EH (cell line): ENCODE measurements at places on chromosomes 16 and 17.

DNA sequence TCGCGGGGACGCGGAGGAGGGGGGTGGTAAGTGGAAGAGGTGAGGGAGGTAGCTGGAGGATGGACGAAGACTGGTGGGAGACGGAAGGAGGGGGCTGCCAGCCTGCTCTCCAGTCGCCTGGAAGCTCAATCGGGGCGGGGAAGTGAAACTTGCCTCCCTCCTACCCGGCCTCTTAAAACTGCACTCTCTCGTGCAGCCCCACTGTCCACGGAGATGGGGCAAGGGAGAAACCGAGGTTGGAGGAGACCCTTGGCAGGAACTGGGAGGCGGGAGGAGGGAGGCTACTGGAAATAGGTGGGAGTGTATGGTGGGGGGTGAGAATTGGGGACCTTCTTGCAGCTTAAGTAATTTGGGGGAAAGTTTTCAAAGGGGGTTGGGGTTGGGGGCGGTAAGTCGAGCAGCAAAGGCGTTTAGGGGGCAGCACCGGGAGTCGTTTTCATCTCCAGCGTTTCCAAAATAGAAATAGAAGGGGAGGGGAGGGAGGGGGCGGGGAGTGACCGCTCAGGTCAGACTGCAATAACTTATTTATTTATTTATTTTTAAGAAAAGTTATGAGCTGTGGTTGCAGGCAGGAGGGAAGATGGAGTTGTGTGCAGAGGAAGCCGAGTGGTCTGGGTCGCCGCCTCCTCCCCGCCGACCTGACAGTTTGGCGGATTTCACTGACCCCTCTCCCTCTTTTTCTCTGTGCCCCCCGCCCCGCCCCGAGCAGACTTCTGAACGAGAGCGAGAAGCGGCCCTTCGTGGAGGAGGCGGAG lies 1.4 kb downstream of the SOX9 start:
- DNase-seq: peak; percentile 38

DNA sequence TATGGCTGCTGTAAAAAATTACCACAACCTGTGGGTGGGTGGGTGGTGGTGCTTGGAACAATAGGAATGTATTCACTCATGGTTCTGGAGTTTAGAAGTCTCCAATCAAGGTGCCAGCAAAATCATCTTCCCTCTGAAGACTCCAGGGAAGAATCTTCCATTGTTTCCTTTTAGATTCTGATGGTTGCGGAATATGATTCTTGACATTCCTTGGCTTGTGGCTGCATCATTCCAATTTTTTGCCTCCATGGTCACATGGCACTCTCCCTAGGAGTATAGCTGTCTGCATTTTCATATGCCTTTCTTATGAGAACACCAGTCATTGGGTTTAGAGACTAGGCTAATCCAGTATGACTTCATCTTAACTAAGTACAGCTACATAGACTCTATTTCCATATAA lies 401.0 kb downstream of the HS3ST3B1 start:
- DNase-seq: peak; percentile 31

- peak; percentile 93 for DNase-seq
Observed at GRCh38 chr17:39002991-39003715, 36.0 kb upstream of the FBXO47 start.

DNA sequence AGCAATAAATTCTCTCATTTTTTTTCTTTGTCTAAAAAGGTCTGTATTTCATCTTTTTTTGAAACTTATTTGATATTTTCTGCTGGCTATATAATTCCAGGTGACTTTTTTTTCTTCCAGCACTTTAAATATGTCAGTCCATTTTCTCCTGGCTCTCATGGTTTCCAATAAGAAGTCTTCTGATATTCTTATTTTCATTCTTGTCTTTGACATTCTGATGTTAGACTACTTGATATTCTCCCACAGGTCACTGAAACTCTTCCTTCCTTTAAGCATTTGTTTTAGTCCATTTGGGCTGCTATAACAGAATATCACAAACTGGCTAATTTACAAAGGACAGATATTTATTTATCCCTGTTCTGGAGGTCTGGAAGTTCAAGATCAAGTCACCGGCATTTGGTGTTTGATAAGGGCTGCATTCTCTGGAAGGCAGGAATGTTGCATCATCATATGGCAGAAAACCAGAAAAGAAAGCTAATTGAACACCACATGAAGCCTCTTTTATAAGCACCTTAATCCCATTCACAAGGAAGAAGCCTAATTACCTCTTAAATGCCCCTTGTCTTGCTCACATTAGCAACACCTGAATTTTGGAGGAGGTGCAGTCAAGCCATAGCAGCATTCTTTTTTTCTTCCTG lies 242.1 kb upstream of the TNRC6C start:
- DNase-seq: no peak

GRCh38 chr17:50763716-50764475 lies 3.4 kb downstream of the ANKRD40CL start:
- DNase-seq: no peak

- DNase-seq: peak; percentile 86
Observed at GRCh38 chr17:40340880-40341807, 23.4 kb downstream of the GJD3 start.

- no peak for DNase-seq
Observed at GRCh38 chr17:65470783-65471182, 90.7 kb downstream of the AXIN2 start.

DNA sequence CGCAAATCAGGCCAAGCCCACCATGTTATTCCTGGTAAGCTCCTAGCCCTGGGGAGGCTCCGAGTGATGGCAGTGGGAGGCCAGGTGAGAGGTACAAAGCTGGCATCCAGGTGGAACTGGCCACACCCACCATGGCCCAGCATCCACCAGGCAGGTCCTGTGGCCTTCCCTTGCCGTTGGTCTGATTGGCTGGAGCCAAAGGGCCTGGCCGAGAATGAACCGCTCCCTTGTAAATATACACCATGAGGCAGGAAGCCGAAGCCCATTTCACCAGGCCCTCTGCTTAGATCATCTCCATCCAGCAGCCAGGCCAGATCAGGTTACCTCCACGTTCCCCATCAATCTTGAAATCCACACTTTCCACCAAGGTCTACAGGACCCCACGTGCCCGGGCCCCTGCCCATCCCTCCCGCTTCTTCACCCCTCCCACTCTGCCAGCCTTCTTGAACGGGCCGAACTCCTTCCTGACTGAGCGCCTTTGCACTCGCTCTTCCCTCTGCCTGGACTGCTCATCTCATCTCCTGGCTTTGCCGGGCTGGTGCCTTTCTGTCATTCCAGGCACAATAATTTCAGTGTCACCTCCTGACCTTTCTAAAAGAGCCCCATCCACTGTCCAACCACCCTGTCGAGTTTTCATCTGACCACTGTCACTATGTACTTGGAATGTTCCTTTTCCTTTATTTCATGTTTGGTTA lies 5.8 kb downstream of the SOCS1 start:
- DNase-seq: no peak

DNA sequence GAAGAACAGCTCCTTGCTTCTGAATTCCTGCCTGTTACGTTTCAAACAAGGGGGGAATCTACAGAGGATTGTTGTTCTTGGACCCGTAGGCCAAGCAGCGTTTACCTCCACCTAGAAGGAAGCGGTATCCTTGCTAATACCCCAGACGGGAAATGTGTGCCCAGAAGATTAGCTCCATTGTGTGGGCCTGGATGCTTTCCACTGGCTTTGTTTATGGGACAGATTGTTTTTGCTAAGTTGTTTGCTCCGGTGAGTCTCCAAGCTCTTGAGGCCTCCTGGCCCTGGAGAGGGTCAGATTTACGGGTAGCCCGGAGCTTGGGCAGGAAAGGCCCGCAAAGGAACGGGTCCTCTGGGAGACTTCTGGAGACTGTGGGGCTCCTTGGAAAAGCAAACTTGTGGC lies 28.4 kb upstream of the MRTFB start:
- no peak for DNase-seq

- peak; percentile 80 for DNase-seq
Observed at GRCh38 chr17:82212331-82213250, at the start of gene CCDC57. Gene CCDC57 (minus strand): TSS chr17:82212842. CDS start chr17:82201944, 10,898 bp downstream.

DNA sequence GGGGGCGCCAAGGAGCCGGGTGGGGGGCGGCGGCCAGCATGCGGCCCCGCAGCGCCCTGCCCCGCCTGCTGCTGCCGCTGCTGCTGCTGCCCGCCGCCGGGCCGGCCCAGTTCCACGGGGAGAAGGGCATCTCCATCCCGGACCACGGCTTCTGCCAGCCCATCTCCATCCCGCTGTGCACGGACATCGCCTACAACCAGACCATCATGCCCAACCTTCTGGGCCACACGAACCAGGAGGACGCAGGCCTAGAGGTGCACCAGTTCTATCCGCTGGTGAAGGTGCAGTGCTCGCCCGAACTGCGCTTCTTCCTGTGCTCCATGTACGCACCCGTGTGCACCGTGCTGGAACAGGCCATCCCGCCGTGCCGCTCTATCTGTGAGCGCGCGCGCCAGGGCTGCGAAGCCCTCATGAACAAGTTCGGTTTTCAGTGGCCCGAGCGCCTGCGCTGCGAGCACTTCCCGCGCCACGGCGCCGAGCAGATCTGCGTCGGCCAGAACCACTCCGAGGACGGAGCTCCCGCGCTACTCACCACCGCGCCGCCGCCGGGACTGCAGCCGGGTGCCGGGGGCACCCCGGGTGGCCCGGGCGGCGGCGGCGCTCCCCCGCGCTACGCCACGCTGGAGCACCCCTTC lies 484 bp downstream of the FZD2 start:
- DNase-seq: peak; percentile 65

DNA sequence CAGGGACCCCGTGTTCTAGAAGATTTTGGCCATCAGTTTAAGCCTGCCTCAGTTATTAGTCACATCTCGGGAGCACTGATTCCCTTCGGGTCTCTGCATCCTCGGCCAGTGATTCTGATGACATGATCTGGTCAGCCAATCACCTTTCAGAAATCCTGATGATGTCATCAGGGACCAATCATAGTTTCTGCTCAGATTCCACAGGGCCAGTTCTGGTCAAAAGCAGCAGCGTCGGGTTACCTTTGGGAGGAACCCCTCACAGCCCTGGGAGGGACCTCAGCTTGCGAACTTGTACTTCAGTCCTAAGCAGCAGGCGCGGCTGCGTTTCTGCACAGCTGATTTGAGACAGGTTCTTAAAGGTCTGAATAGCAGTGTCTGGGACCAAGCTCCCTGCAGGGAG lies 13.9 kb downstream of the KDM8 start:
- DNase-seq: peak; percentile 81

- DNase-seq: peak; percentile 34
Observed at GRCh38 chr17:29615048-29615385, 7.7 kb downstream of the CORO6 start.

GRCh38 chr16:88539261-88539651 lies 30.9 kb upstream of the ZC3H18 start:
- DNase-seq: no peak

DNA sequence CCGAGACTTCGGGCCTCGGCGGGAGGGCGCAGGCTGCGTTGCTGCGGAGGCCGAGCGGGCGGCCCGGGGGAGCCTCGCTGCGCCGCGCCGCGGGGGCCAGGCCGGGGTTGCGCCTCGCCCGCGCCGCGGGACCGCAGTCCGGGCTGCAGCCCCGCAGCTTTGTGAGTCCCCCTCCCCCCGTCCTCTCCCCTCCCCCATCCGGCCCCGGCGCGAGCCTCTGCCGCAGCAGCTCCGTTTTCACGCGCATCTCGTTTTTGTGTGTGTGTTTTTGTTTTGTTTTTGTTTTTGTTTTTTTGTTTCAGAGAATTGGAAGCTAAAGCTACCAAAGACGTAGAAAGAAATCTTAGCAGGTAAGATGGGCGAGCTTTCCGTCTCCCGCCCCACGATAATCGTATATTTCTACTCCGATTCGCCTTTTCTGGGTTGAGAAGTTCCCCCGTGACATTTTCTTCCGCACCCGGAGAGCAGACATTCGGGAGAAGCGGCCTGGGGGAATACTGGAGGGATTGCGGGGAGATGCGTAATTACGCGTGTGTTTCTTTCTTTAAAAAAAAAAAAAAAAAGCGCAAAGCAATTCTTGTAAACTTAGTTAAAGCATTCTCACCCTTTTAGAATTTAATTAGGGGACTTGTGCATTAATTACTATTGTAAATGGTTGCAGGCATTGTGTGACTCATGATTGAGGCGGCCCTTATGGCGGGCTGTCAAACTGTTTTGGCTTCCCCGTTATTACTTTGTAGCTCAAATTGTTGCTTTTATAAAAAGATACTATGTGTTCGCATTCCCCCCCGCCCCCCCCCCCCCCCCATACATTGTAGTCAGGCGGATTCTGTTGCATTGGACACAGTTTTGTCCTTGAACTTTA lies 732 bp downstream of the TNRC6A start:
- DNase-seq: peak; percentile 52

- DNase-seq: no peak
Observed at GRCh38 chr16:24493821-24494220, 45.5 kb upstream of the RBBP6 start.

DNA sequence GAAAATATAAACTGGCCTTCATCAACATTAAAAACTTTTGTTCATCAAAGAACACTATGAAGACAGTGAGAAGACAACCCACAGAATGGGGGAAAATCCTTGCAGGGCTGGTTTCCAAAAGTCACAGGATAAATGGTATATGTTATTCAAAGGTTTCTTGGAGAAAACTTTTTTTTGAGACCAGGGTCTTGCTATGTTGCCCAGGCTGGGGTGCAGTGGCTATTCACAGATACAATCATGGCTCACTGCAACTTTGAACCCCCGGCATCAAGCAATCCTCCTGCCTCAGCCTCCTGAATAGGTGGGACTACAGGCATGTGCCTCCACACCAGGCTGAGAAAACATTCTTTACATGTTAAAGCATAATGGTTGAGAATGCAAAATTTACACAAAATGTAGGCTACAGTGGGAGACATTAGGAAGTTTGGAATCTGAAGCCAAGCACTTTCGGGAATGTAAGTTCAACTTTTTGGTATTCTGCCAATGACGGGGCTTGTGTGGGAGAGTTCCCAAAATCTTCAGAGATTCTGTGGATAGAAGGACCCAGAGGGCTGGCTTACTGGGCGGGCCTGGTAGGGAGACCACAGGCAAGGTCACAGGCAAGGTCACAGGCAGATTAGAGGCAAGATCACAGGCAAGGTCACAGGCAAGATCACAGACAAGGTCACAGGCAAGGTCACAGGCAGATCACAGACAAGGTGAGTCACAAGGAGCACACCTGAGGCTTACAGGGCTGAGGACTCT lies 24.2 kb upstream of the ATP2A3 start:
- peak; percentile 46 for DNase-seq

GRCh38 chr17:70597774-70598173 lies 428.4 kb downstream of the KCNJ2 start:
- DNase-seq: no peak

DNA sequence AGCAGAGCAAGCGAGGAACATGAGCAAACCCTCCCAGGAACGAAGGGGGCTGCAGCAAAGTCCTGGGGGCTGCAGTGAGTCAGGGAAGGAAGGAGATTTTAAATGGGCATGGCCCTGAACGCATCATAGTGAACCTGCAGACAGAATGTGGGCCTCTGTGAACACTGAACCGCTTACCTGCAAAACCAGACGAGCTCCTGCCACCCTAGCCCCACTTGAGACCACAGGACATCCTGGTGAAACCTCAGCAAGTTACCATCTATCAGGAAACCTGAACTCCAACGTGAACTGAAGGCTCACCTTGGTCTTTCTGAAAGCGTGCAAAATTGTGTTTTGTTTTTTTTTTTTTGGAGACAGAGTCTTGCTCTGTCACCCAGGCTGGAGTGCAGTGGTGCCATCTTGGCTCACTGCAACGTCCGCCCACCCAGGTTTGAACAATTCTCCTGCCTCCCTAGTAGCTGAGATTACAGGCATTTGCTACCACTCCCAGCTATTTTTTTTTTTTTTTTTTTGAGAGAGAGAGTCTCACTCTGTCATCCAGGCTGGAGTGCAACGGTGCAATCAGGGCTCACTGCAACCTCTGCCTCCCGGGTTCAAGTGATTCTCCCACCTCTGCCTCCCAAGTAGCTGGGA lies 30.8 kb downstream of the FANCA start:
- no peak for DNase-seq

- no peak for DNase-seq
Observed at GRCh38 chr16:83807327-83807709, 460 bp upstream of the HSBP1 start.
